ENCODE measurements at places on chromosomes 7 and 10.

DNA sequence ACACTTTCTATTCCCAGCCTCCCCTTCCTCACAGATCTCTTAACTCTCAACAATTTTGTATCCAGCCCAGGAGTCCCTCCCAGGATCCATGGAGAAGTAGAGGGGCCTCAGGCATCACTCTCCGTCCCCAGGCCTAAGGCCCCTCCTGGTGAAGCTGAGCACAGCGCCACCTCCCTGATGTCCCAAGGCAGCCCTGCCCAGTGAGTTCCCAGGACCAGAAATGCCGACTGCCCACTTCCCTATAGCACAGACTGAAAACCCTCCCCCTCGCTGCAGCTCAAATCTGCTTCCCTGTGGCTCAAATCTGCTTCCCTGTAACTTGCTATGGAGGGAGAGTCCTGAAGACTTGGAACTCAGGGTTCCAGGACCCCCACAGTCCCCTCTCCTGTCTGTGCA is 35.6 kb downstream of the YKT6 start:
- H3K27me3 ChIP-seq = peaks cover 3% of the 10 kb centered on the region
- H3K36me3 ChIP-seq = no peaks in the 10 kb centered on the region
- no peak overlapping the region for H3K4me3 ChIP-seq
- no peak overlapping the region for H3K27ac ChIP-seq
- no peaks in the 10 kb centered on the region for H3K4me1 ChIP-seq

GRCh38 chr10:61965703-61966395 is 64.3 kb downstream of the ARID5B start:
- H3K4me3 ChIP-seq = no peak overlapping the region
- no peak for DNase-seq
- no peak overlapping the region for H3K27ac ChIP-seq
- H3K27me3 ChIP-seq = no peaks in the 10 kb centered on the region
- no peaks in the 10 kb centered on the region for H3K36me3 ChIP-seq

- no peak overlapping the region for H3K4me3 ChIP-seq
- H3K27ac ChIP-seq = no peak overlapping the region
- no peaks in the 10 kb centered on the region for H3K27me3 ChIP-seq
- H3K4me1 ChIP-seq = peaks cover 8% of the 10 kb centered on the region
- peak; percentile 51 for DNase-seq
Observed at GRCh38 chr7:2608921-2609411, 22.8 kb upstream of the TTYH3 start.

DNA sequence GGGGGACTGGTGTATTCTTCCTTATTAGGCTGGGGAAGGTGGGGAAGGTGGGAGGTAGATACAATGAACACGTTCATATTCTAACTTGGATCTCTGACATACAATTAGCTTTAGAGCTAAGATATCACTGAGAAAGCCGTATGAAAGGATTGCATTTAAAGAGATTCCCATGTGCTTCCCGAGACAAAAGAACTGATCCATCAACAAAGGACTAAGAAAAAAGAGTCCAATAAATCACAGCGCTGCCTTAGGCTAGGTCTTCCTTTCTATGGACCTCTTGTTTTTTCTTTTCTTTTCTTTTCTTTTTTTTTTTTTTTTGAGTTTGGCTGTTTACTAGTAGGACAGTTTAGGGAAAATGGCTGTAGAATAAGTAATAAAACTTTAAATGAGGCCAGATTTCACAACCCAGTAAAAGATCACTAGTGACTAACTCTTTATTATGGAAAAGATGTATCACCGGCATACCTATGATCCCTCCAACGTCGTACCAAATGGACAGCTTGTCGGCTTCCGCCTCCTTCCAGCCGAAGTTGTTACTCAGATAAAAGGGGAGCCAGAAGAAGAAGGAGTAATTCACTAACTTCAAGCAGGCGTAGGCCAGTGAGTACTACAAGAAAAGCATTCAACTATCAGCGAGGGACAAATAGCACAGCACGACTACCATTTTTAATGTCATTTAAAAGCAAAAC is 50.0 kb downstream of the SLC37A3 start:
- peaks cover 30% of the 10 kb centered on the region for H3K36me3 ChIP-seq
- H3K27me3 ChIP-seq = peaks cover 4% of the 10 kb centered on the region
- H3K27ac ChIP-seq = peak overlapping the region; percentile 96
- no peak for DNase-seq
- peaks cover 35% of the 10 kb centered on the region for H3K4me1 ChIP-seq

- peaks cover 22% of the 10 kb centered on the region for H3K4me1 ChIP-seq
- H3K36me3 ChIP-seq = no peaks in the 10 kb centered on the region
- H3K4me3 ChIP-seq = no peak overlapping the region
- no peak for DNase-seq
- H3K27ac ChIP-seq = no peak overlapping the region
Observed at GRCh38 chr10:123129618-123130271, 6.0 kb upstream of the HMX3 start.

- no peak overlapping the region for H3K27ac ChIP-seq
- no peak overlapping the region for H3K4me3 ChIP-seq
- H3K27me3 ChIP-seq = no peaks in the 10 kb centered on the region
Observed at GRCh38 chr7:22686620-22687019, 40.4 kb upstream of the IL6 start.
